ENCODE measurements at places on chromosomes 6 and 20.

DNA sequence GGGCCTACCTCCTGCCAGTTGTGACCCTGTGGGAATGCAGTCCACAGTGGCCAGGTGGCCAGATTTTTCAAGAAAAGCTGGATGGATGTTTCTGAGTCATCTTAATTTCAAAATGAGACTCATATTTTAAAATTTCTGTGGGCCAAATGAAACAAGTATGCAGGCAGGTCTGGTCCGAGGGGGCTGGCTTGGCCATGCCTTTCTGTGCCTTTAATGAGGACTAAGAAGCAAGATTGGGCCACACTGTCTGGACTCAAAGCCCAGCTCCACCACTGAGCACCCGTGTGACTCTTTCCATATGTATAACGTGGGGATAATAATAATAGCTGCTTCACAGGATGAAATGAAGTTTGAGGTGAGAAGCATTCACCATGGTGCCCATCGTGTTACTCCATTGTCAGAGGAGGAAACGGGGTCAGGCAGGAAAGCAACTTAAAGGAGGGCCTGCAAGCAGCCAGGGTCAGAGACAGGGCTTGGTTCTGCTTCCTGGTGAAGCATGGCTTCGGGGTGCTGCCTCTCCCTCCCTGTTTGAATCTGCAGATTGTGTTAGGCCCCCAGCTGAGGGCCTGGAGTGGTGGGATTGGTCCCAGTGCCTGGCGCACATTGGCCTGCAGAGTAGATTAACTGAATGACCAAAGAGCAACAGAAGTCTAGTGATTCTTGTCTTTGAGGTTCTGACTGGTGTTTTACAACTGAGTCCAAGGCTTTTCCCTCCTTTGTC lies 3.8 kb downstream of the SOX12 start:
- DNase-seq, result no peak
- H3K27ac ChIP-seq, result no peak overlapping the region
- H3K36me3 ChIP-seq, result no peaks in the 10 kb centered on the region
- H3K4me1 ChIP-seq, result no peaks in the 10 kb centered on the region

- H3K27me3 ChIP-seq, result no peaks in the 10 kb centered on the region
- H3K27ac ChIP-seq, result no peak overlapping the region
- H3K36me3 ChIP-seq, result no peaks in the 10 kb centered on the region
- no peak overlapping the region for H3K4me3 ChIP-seq
Measured at GRCh38 chr6:38514399-38514798, 125.3 kb downstream of the BTBD9 start.

DNA sequence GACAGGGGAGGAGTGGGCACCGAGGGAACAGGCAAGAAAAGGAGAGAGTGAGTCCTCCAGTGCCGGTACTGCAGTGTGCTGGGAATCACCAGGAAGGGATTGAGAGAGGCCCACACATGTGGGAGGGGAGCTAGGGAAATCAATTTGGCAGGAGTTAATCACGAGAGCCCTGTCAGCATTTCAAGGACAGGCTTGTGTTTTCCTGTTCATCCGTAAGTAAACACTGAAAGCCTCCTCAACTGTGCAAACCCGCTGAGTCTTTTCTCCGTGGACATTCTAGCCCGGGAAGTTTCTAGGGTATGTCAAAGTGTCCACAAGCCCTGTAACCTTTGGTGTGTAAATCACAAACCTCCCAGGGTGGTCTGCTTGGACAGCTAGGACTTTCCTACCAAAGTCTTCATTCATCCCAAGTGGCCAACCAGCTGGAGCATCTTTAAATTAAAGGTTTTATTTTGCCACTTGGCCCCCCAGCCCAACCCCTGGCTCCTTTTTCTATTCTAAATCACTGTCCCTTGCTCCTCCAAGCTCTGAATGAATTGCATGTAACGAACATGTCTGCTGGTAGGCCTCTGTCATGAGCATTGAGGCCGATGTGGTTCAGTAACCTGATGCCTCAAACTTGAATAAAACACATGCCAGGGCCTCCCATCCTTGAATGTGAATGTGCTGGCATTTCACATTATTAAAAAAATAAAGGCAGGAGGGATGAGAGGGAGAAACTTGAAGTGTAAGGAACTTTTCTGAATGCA lies 149.1 kb downstream of the ZNF217 start:
- H3K4me1 ChIP-seq, result no peaks in the 10 kb centered on the region
- H3K27me3 ChIP-seq, result no peaks in the 10 kb centered on the region
- no peak overlapping the region for H3K27ac ChIP-seq
- H3K4me3 ChIP-seq, result no peak overlapping the region
- DNase-seq, result no peak

- no peaks in the 10 kb centered on the region for H3K36me3 ChIP-seq
- H3K4me1 ChIP-seq, result no peaks in the 10 kb centered on the region
- DNase-seq, result no peak
Measured at GRCh38 chr20:46635514-46636136, 15.6 kb downstream of the SLC13A3 start.

- H3K4me3 ChIP-seq, result no peak overlapping the region
- H3K4me1 ChIP-seq, result no peaks in the 10 kb centered on the region
- H3K36me3 ChIP-seq, result no peaks in the 10 kb centered on the region
- H3K27ac ChIP-seq, result no peak overlapping the region
- no peaks in the 10 kb centered on the region for H3K27me3 ChIP-seq
- no peak for DNase-seq
Measured at GRCh38 chr6:138815797-138816528, 20.1 kb downstream of the ECT2L start.

- no peak overlapping the region for H3K27ac ChIP-seq
- H3K4me3 ChIP-seq, result no peak overlapping the region
- H3K36me3 ChIP-seq, result no peaks in the 10 kb centered on the region
- H3K27me3 ChIP-seq, result no peaks in the 10 kb centered on the region
- H3K4me1 ChIP-seq, result no peaks in the 10 kb centered on the region
Measured at GRCh38 chr20:14918281-14918680, 580.9 kb upstream of the FLRT3 start.

DNA sequence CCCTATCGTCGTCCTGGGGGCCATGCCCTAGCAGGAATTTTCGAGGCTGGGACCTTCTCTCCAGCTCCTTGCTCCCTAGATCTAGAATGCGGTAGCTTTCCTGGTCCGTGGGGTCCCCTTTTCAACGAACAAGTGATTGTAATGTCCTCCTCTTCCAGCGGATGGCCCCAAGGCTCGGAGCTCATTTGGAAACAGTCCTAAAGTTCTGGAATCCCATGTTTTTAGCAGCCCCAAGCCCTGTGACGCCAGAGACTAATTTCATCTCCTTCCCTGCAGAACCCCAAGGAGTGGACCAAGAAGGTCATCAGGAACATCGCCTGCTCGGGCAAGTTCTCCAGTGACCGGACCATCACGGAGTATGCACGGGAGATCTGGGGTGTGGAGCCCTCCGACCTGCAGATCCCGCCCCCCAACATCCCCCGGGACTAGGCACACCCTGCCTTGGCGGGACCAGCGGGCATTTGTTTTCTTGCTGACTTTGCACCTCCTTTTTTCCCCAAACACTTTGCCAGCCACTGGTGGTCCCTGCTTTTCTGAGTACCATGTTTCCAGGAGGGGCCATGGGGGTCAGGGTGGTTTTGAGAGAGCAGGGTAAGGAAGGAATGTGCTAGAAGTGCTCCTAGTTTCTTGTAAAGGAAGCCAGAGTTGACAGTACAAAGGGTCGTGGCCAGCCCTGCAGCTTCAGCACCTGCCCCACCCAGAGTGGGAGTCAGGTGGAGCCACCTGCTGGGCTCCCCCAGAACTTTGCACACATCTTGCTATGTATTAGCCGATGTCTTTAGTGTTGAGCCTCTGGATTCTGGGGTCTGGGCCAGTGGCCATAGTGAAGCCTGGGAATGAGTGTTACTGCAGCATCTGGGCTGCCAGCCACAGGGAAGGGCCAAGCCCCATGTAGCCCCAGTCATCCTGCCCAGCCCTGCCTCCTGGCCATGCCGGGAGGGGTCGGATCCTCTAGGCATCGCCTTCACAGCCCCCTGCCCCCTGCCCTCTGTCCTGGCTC lies 48.5 kb downstream of the PYGB start:
- no peak for DNase-seq
- no peak overlapping the region for H3K4me3 ChIP-seq
- H3K36me3 ChIP-seq, result no peaks in the 10 kb centered on the region
- no peaks in the 10 kb centered on the region for H3K27me3 ChIP-seq
- H3K27ac ChIP-seq, result no peak overlapping the region
- H3K4me1 ChIP-seq, result no peaks in the 10 kb centered on the region

- no peaks in the 10 kb centered on the region for H3K36me3 ChIP-seq
- no peaks in the 10 kb centered on the region for H3K4me1 ChIP-seq
- no peak overlapping the region for H3K27ac ChIP-seq
- no peak overlapping the region for H3K4me3 ChIP-seq
Measured at GRCh38 chr6:32886681-32887383, 32.8 kb downstream of the PSMB9 start.

DNA sequence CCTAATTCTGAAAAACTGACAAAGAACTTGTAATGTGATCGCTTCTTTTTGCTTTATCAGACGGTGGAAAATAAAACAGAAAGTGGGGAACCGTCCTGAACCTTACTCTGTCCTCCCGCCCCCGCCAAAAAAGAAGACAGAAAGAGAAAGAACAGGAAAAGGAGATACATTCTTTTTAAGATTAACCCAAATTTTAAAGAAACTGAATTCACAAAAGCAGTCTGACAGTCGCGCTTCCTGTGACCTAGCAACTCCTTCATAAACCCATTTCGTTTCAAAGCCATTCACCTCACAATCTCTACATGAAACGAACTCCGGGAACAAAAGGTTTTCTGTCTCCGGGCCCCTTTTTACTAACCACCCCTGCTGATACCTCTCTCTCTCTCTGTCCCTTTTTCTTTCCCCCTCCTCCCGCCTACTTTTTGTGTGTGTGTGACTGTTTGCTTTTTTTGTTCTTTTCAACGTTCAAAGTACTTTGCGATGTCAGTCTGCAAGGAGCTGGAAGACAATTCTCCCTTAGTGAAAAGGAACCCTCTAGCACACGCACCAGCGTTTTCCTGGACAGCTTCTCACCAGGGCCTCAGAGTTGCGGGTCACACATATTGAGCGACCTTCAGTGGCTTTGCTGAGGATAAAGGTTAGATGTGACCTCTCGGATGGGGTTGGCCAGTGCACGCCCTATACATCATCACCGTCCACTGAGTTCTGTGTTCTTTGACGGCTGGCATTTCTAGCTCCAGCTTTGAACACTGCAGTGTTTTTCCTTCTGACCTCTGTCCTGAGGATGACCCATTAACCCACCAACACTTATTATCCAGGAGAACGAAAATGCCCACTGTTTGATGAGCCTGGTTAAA lies 530 bp upstream of the NEDD9 start:
- H3K4me1 ChIP-seq, result no peaks in the 10 kb centered on the region
- H3K4me3 ChIP-seq, result peak overlapping the region; percentile 69
- DNase-seq, result no peak
- no peaks in the 10 kb centered on the region for H3K36me3 ChIP-seq
- no peaks in the 10 kb centered on the region for H3K27me3 ChIP-seq

DNA sequence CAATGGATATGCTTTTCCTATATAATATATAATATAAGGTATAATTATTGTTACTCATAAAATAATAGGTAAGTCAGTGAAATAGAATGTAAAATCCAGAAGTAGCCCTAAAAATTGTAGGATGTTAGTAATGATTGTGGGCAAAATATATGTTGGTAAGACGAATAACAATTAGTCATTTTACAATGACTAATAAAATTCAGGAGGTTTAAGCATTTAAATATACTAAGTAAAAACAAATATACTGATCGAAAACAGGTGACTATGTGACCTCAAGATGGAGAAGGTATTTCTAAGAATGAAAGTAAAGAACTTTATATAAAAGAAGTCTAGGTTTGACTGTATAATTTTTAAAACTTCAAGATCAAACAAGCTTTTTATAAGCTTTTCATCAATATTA lies 28.9 kb downstream of the FUCA2 start:
- DNase-seq, result no peak
- no peaks in the 10 kb centered on the region for H3K36me3 ChIP-seq
- no peak overlapping the region for H3K4me3 ChIP-seq
- no peaks in the 10 kb centered on the region for H3K27me3 ChIP-seq
- H3K27ac ChIP-seq, result no peak overlapping the region
- H3K4me1 ChIP-seq, result no peaks in the 10 kb centered on the region

GRCh38 chr6:89313006-89313405 lies 2.1 kb downstream of the GABRR2 start:
- no peaks in the 10 kb centered on the region for H3K4me1 ChIP-seq
- H3K4me3 ChIP-seq, result no peak overlapping the region
- no peak overlapping the region for H3K27ac ChIP-seq
- no peak for DNase-seq

- H3K4me3 ChIP-seq, result no peak overlapping the region
- no peak overlapping the region for H3K27ac ChIP-seq
- no peaks in the 10 kb centered on the region for H3K36me3 ChIP-seq
- DNase-seq, result no peak
- no peaks in the 10 kb centered on the region for H3K27me3 ChIP-seq
- H3K4me1 ChIP-seq, result no peaks in the 10 kb centered on the region
Measured at GRCh38 chr6:52365866-52366540, 4.1 kb downstream of the PAQR8 start.

DNA sequence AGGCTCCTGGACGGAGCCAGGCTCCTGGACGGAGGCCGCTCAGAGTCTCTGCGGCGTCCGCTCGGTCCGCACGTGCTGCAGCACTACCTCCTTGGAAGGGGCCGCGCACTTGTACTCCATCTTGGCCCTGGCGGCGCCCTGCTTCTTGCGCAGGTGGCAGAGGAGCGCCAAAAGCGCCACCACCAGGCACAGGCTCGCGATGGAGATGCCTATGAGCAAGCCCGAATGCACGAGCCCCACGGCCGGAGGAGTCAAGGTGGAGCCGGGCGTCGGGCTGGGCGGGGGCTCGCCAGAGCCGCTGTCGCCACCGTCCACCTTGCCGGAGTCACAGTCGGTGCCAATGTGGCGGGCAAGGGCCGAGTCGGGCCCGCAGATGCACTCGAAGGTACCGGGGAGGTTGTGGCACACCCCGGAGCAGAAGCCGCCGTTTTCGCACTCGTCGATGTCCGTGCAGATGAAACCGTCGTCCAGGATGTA lies 1.7 kb downstream of the THBD start:
- H3K27me3 ChIP-seq, result no peaks in the 10 kb centered on the region
- peak overlapping the region; percentile 39 for H3K4me3 ChIP-seq
- no peaks in the 10 kb centered on the region for H3K4me1 ChIP-seq
- H3K27ac ChIP-seq, result no peak overlapping the region
- no peak for DNase-seq

DNA sequence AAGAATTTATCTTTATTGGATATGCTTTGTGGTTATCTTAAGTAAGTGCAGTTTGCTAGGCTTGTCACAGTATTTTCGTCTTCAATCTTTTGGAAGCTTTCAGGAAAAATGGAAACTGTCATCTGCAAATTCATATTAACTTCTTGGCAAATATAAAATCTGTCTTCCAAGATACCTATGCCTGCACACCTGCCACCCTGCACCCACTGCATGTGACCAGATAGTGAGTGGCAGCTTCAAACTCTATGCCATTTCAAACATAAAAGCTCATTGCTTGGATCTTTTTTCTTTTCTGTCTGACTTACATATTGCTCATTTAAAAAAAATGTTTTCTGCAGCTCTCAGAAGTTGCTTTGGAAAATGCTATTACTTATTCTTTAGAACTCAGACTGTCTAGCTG lies 14.1 kb downstream of the OPRM1 start:
- H3K4me1 ChIP-seq, result no peaks in the 10 kb centered on the region
- H3K27me3 ChIP-seq, result no peaks in the 10 kb centered on the region
- H3K27ac ChIP-seq, result no peak overlapping the region
- H3K36me3 ChIP-seq, result no peaks in the 10 kb centered on the region
